CD4-positive, alpha-beta memory T cell (primary cell): ENCODE measurements at places on chromosomes 2 and 18. TPM values are rescaled to one million over a fixed set of nuclear protein-coding genes. Genes with fewer than 3 reads are reported as not detected.

Gene CFAP221
- not detected for total RNA-seq

GRCh38 chr2:29073933-29074332 lies 390 bp downstream of the PCARE start:
- DNase-seq: no peak

- DNase-seq: peak; percentile 44
Observed at GRCh38 chr18:46481048-46481846, 175.8 kb downstream of the LOXHD1 start.

Gene NTSR2
- total RNA-seq: not detected

Gene SAG
- 0.06 TPM for total RNA-seq

Gene ADAM23
- 28.1 TPM for total RNA-seq

GRCh38 chr18:8812631-8813030 lies 107.3 kb downstream of the MTCL1 start:
- DNase-seq: no peak
